ENCODE measurements at places on chromosomes 5 and 9.

DNA sequence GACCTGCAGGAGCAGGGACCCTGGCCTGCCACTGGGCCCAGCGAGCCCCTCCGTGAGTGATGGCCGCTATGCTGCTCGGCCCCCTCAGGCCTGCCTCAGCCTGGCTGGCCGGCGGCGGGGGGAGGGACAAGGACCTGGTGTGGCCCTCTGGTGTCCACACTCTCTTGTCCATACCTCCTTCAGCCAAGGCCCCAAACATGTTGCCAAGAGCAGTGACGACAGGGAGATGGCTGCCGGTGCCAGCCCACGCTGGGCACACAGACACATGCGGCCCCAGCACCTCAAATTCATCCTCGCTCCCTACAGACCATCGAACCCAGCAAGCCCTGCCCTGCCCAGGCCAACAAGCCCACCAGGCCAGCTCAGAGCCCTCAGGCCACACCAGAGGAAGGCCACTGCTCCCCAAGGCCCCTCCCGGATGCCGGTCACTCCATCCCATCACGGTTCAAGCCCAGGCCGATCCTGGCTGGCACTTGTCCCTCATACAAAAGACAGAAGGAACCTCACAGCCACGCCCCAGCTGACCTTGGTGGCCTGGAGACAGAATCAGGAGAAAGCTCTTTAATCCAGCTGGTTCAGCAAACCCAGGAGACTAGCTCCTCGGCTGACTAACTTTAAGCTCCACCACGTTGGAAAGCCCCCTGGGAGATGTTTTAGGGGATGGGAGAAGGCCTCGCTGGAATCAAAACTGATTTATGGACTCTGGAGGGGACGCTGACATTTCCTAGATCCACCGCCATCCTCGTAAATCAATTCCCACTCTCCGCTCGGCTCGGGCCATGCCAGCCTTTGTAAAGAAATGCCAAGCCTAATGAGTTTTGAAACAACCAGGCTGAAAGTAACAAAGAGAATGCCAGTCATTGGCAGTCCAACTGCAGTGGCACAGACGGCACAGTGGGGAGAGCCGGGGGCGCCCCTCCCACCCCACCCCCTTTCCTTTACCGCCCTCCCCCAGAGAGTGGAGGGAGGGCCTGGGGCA is 84.9 kb downstream of the VAV2 start:
- no peak for DNase-seq

DNA sequence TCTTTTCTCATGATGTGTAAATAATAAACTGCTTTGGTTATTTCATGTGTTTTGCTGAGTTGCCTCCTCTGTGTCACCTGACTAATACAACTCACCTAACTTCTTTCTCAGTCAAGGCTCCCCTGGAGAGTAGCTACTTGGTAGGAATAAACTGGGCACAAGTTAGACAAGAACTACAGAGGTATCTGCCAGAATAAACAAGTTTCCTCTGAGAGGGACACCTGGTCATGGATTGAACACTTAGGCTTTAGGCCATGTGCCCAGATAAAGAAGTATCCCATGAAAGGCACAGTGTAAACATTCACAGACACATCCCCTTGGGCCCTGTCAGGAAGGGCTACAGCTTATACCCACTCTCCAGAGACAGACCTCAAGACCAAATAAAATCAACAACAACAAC is 532.5 kb downstream of the KIF4B start:
- DNase-seq: no peak

DNA sequence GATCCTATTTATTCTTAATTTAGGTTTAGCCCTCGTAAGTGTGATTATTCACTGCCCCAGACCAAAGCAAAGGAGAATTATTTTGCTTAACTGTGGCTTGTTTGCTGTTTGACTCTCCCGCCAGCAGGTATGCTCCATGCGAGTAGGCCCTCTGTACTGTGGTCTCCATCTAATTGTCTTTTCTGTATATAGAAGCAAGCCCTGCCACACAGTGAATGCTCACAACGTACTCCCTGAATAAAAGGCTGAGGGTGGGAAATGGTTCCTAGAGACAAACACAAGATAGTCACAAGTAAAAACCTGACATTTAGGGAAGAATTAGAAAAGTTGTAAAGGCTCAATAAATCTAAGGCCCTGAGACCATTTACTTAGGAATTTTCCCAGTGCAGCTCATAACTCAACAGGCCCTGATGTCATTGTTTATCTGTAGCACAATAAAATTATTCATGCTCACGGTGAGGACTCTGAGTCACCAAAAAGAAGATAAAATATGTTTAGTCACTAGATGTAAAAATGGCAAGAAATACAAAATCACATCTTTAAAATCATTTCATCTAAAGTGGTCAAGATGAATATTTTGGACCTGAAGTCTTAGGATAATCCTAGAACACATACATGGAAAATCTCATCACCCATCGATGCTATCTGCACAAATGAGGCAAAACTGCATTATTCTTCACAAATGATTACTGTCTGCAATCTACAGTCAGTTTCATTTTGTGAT is 473.2 kb downstream of the ENC1 start:
- no peak for DNase-seq

DNA sequence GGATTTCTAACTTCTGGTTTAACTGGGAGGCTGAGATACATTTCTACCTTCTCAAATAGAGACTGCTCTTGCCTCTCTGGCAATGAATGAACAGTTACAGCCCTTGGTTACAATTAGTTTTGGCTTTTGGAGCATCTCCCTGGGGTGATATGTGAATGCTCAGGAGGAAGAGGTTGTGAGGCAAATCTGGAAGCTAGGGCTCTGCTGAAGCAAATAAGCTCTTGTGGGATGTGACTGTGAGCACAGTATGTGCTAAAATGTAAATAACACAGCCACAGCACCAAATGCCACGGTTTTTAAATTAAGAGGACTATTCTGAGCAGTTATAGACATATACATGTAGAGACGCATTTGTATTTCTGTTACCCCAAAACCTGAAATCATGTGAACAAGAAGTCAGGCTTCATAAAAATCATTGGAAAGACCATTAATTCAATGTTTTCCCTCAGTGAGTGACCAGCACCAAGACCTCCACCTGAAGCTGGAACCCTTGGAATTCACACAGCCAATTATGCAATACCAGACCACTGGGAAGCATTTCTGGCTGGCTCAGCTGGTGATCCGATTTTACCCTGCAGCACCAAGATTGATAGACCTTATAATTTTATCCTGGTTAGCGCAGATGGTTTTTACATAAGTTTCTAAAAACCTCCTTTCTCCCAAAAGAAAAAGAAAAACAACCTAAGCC is 3.0 kb upstream of the SLC44A1 start:
- DNase-seq: no peak

- DNase-seq: no peak
Observed at GRCh38 chr9:123111427-123112014, 78.1 kb downstream of the GPR21 start.

DNA sequence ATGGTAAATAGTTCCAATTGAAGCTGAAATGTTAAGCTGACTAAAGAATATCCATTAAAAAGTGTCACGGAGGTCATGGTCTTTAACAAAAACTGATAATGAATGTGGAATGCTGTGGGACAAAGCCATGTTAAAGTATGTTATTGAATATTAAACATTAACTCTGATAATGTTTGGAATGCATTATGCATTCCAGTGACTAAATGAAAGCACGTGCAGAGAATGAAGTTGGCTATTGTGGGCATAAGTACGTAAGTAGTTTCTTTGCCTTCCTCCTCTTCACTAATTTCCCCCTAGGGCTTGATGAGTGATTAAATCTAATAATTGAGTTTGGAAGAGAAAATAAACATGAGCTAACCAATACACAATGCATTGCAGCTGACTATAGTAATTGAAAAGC is 640.4 kb upstream of the CDH10 start:
- no peak for DNase-seq

- DNase-seq: no peak
Observed at GRCh38 chr5:50726475-50727148, 60.2 kb downstream of the PARP8 start.

- DNase-seq: no peak
Observed at GRCh38 chr9:16627967-16628366, 242.5 kb downstream of the BNC2 start.

GRCh38 chr5:111117136-111117535 is 25.0 kb downstream of the WDR36 start:
- no peak for DNase-seq
